ENCODE measurements at places on chromosomes 2 and 18. TPM values are rescaled to one million over a fixed set of nuclear protein-coding genes. Genes with fewer than 3 reads are reported as not detected.

EVA1A gene
- total RNA-seq = not detected

RASGRP3 gene
- 1.8 TPM for total RNA-seq

GRCh38 chr2:240339411-240340360 is 95.8 kb upstream of the GPC1 start:
- no peaks in the 10 kb centered on the region for H3K27me3 ChIP-seq
- no peak for DNase-seq
- no peaks in the 10 kb centered on the region for H3K36me3 ChIP-seq
- H3K4me1 ChIP-seq = no peaks in the 10 kb centered on the region

DNA sequence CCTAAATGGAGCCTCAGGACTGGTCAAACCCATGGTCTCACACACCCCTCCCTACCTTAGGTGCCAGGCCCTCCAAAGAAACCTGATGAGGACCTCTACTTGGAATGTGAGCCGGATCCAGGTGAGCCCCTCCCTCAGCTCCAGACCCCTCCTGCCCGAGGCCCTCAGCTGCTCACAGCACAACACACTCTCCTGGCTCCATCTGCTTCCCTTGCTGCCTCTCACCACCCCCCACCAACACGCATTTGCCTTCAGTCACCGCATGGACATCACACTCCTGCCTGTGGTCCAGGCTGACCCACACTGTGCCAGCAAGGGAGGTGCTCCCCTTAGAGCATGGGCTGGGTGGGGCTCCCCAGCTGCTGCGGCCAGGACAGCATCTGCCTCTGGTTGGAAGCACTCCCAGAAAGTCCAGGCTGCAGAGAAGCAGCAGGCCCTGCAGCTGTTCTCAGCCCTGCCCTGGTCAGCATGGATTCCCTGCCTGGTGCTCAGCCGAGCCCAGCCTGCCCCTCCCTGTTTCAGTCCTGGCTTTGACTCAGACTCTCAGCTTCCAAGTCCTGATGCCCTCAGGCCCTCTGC is 15.1 kb downstream of the SH2D6 start:
- H3K27me3 ChIP-seq = no peaks in the 10 kb centered on the region
- H3K4me3 ChIP-seq = no peak overlapping the region
- no peak overlapping the region for H3K27ac ChIP-seq
- H3K4me1 ChIP-seq = peaks cover 18% of the 10 kb centered on the region
- no peak for DNase-seq

DNA sequence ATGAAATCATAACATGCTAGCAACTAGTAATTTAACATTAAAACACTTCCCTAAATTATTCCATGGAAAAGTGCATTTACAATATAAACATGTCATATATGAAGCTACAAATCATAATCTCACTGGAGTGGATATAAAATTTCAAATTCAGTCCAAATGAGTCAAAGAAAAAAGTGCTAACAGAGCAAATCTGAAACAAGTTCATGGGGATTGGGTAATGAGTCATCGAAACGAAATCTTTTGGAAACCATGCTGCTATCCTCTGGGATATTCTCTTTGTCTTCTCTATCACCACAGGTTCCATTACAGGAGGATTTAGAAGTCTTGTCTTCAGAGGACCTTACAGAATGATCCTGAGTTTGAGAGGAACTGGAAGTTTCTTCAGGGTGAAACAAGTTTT is 34.1 kb downstream of the STK17B start:
- H3K36me3 ChIP-seq = peaks cover 86% of the 10 kb centered on the region
- no peak overlapping the region for H3K4me3 ChIP-seq
- H3K27ac ChIP-seq = no peak overlapping the region
- no peak for DNase-seq
- no peaks in the 10 kb centered on the region for H3K27me3 ChIP-seq

DNA sequence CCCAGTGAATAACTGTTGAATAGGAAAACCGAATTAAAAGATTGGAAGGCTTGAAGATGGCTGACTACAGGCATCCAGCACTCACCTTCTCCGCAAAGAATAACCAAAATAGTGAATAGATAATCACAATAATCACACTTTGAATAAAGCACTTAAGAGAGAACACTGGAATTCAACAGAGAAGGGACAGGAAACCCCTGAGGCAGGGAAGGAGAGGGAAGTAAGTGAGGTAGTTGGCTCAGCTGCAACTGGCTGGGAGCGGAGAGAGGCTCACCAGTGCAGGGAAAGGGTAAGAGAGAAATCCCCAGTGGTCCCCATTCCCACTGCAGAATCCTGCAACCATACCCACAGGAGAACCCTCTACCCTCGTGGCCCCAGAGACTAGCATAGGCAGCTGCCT is 246.6 kb upstream of the NCKAP5 start:
- H3K27me3 ChIP-seq = no peaks in the 10 kb centered on the region
- H3K4me3 ChIP-seq = no peak overlapping the region

DNA sequence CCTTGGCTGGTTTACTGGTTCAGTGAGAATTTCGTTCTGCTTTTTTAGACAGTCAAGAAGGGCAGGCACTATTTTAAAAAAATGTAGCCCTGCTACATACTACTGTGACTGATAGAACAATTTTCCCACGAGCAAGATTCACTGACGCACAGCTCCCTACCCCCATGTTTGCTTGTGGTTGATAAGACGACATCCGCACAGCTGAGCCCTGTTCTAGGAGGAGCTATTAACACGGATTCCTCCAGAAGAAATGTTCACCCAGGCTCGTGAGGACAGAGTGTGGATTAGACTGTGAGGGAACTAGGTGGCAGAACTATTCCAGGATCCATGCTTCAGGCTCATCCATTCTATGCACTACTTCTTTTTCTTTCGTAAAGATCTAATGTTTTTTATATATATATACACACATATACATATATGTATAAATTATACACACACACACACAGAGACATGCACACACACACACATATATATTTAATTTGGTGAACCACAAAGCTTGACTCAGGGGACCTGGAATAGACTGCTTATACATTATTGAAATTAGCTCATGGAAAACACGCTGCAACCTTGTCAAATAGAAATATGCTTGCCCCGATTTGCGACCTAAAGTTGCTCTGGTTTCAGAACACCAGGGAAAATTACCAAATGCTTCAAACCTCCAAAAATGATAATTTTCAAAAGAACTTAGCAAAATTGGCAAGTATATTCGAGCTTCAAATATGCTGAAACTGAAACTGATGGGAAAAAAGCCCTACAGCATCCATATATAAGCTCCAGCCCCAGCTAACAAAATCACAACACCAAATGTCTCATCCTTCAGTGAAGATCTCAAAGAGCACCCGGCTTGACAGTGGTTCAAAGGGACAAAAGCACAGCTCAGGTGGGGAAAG is 370.4 kb downstream of the SOCS6 start:
- no peaks in the 10 kb centered on the region for H3K36me3 ChIP-seq
- no peaks in the 10 kb centered on the region for H3K27me3 ChIP-seq
- no peaks in the 10 kb centered on the region for H3K4me1 ChIP-seq
